Activated CD4-positive, alpha-beta memory T cell treated with anti-CD3 and anti-CD28 coated beads for 36 hours (primary cell): ENCODE measurements at places on chromosomes 4 and X.

DNA sequence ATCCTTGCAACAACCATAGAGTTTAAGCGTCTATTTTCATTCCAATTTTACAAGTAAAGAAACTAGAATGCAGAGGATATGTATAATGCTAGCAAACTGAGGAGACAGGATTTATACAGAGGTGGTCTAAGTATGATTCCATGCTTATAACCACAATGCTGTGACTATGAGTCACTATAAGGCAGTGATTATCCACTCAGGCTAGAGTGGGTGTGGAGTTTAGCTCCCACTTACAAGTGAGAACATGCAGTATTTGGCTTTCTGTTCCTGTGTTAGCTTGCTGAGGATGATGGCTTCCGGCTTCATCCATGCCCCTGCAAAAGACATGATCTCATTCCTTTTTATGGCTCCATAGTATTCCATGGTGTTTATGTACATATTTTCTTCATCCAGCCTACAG lies 41.6 kb upstream of the EDA2R start:
- no peak for DNase-seq

DNA sequence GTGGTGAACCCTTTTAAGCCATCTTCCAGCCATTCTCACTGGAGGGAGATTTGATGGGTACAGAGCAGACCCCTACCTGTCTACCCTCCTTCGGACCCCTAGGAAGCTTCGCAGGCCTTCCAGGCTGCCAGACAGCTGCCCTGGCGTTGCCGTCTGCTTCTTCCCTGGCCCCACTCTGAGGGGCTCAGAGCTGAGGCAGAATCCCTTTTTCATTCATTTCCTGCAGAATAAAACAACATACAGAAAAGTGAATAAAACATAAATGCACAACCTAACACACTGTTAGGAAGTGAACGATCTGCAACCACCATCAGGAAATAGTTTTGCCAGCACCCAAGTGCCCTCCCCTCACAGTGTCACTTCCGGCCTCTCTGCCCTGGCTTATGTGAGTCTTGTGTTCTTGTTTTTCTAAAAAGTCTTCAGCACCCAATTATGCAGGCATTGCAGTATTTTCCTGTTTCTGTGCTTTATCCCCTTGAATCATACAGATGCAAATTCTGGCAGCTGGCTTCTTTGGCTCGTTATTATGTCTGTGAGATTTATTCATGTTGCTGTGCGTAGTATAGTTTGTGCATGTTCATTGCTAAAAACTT lies 5.6 kb upstream of the ADD1 start:
- peak; percentile 82 for DNase-seq

GRCh38 chrX:30612250-30612655 lies 34.7 kb upstream of the TASL start:
- DNase-seq = no peak

- DNase-seq = no peak
Measured at GRCh38 chrX:63761639-63762038, 23.4 kb downstream of the ARHGEF9 start.

DNA sequence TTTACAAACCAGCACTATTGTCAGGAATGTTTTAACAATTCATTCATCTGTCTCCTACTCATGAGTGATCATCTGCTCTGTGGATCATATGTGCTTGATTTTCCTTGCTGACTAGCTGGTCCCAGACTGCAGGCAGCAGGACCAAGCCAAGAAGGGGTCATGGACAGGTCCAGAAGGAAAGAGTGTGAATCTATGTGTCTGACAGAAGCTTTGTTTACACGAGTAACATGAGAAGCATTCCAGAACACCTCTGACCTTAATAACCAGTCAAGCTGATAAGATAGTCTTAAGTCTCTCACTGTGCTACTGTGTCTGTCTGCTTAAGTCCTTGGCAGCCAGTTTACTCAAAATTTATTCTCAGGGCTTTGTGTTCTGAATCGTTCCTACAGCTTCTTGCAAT lies 39.0 kb downstream of the GUCY1A1 start:
- no peak for DNase-seq

DNA sequence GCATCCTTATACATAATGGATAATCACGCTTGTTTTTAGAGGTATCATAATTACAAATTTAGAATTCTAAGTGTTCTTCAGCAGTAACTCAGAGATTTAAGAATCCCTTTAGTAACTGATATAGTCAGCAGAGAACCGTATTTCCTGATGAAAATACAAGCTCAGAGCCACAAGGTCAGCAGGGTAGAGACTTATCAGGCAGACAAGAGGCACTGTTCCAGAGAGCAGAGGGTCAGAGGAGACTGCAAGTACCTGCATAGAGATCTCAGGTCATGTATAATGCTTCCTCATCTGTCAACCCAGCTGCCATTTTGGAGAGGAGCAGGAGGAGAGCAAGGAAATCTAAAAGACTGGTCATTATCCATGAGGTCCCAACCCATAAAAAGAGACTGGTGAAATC lies 787.1 kb upstream of the FTHL17 start:
- DNase-seq = no peak

GRCh38 chr4:124753941-124754581 lies 41.5 kb upstream of the ANKRD50 start:
- no peak for DNase-seq

DNA sequence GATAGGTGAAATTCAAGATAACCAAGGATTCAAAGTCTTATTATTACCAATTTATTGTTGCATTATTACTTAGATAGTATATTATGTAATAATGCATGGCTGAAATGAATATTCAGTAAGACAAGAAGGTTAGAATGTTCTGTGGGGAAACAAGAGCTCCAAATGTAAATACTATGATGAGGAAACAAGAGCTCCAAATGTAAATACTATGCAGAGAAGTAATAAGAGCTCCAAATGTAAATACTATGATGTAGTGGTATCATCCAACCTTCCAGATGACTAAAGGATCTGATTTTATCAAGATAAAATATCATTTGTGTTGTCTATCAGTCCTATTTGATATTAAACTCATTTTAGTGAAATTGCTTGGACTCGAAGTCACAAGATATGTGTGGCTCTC lies 82.2 kb upstream of the PCDH18 start:
- no peak for DNase-seq

- no peak for DNase-seq
Measured at GRCh38 chrX:110871839-110872238, 76.2 kb upstream of the CHRDL1 start.
